ENCODE measurements at places on chromosomes 1 and 21. TPM values are rescaled to one million over a fixed set of nuclear protein-coding genes. Genes with fewer than 3 reads are reported as not detected.

The COL9A2 gene
- 2.5 TPM for total RNA-seq

The GUK1 gene
- 270 TPM for total RNA-seq

The PGBD5 gene
- total RNA-seq, result 0.11 TPM

The HES2 gene
- 0.05 TPM for total RNA-seq

The FCRL3 gene
- 1.2 TPM for total RNA-seq

The ATAD3C gene
- total RNA-seq, result 0.30 TPM

The RIMKLA gene
- total RNA-seq, result 6.7 TPM

The SLC16A1 gene
- 70.0 TPM for total RNA-seq

The DIO1 gene
- not detected for total RNA-seq

The PKP1 gene
- total RNA-seq, result not detected

The TRABD2B gene
- not detected for total RNA-seq

The HCRTR1 gene
- total RNA-seq, result not detected

The SPRR2F gene
- not detected for total RNA-seq

The OR2T11 gene
- not detected for total RNA-seq

The KRTAP6-2 gene
- total RNA-seq, result not detected

The FCGR1A gene
- total RNA-seq, result not detected

The HHIPL2 gene
- 0.14 TPM for total RNA-seq

The PLA2G2F gene
- not detected for total RNA-seq

The ATP5PO gene
- 177 TPM for total RNA-seq

The CSF3R gene
- total RNA-seq, result 0.41 TPM

The PPT1 gene
- 77.4 TPM for total RNA-seq

The SPRR2B gene
- total RNA-seq, result not detected

The LRRN2 gene
- not detected for total RNA-seq

The BRINP3 gene
- total RNA-seq, result not detected

The TRIM33 gene
- total RNA-seq, result 32.5 TPM

The NFASC gene
- 0.33 TPM for total RNA-seq

The PTPRU gene
- 0.89 TPM for total RNA-seq

The ERICH3 gene
- not detected for total RNA-seq

The ANKRD65 gene
- not detected for total RNA-seq

The SPRR2G gene
- total RNA-seq, result not detected

The UTS2 gene
- not detected for total RNA-seq

The ALG14 gene
- 7.3 TPM for total RNA-seq

The VASH2 gene
- 0.53 TPM for total RNA-seq

The ATAD3A gene
- 42.9 TPM for total RNA-seq

The ANGPTL1 gene
- total RNA-seq, result not detected

The LRRC53 gene
- total RNA-seq, result not detected

The FAM110D gene
- total RNA-seq, result not detected

The TMEM269 gene
- 0.19 TPM for total RNA-seq

The GBP5 gene
- total RNA-seq, result 122 TPM

The KCNK2 gene
- not detected for total RNA-seq

The TEX38 gene
- total RNA-seq, result 0.18 TPM

The RNF186 gene
- total RNA-seq, result not detected

The JAM2 gene
- 1.2 TPM for total RNA-seq

The S100A14 gene
- total RNA-seq, result 0.14 TPM
